ENCODE measurements at places on chromosomes 5 and 9.

DNA sequence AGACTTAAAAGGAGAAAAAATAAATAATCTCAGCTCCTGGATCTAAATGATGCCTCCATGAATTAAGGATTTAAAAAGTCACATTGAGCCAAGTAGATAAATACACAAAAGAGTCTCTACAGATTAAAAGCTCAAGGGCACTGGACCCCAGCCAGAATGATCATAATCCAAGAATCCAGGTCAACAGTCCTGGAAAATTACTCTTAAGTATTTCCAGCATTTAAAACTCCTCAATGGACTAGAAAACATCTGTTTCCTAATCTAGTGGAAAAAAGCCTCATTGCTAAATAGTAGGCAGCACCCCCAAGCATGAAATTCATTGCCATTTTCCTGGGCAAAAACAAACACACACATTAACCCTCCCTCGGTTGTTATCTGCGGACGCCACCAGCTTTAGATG, 96.8 kb downstream of the FRMD3 start:
- no peak for DNase-seq

DNA sequence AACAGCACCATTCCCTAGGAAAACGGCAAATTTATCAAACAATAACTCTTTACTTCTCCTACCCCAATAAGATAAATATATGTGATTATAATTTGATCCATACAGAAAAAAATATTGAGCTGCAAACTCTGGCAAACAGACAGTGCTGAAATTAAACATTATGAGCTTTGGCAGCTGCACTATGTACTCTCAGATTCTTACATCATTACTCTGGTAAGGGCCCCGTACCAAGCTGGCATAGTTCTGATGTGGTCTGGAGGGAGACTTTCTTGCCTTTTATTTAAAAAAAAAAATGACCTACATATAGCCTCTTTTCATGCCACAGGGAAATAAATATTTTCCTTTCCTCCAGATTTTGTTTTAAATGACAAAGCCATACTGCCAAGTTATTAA, 95.0 kb downstream of the NR6A1 start:
- DNase-seq, result no peak

DNA sequence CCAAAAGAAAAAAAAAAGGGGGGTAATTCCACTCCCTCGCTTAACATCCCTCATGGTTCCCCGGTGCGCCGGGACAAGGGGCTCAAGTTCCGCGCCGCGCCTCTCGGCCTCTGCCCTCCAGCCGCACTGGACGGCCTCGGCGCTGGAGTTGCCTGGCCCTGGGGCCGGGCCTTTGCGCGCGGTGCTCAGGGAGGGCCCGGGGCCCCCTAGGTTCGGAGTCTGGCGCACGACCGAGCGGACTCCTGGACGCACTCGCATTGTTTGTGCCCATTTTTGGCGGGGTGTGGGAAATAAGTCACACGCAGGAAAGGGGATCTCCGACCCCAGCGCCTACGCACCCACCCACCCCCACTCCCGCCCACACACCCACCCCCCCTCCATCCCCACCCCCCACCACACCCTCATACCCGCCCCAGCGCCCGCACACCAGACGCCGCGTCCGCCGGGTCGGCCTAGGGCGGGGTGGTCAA, 381 bp downstream of the MED22 start:
- no peak for DNase-seq

- DNase-seq, result no peak
Measured at GRCh38 chr5:133035224-133035623, 8.9 kb upstream of the ZCCHC10 start.

DNA sequence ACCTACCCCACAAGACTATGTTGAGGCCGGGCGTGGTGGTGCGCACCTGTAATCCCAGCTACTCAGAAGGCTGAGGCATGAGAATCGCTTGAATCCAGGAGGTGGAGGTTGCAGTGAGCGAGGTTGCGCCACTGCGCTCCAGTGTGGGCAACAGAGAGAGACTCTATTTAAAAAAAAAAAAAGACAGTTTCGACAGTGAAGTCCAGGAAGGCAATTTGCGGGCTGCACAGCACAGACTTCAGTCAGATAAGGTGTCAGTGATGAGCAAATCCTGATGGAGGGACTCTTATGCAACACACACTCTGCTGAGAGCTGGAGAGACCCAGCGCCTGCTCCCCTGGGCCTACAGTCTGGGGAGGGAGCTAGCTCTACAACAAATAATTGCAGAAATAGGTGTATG, 14.2 kb downstream of the CCNJL start:
- no peak for DNase-seq

DNA sequence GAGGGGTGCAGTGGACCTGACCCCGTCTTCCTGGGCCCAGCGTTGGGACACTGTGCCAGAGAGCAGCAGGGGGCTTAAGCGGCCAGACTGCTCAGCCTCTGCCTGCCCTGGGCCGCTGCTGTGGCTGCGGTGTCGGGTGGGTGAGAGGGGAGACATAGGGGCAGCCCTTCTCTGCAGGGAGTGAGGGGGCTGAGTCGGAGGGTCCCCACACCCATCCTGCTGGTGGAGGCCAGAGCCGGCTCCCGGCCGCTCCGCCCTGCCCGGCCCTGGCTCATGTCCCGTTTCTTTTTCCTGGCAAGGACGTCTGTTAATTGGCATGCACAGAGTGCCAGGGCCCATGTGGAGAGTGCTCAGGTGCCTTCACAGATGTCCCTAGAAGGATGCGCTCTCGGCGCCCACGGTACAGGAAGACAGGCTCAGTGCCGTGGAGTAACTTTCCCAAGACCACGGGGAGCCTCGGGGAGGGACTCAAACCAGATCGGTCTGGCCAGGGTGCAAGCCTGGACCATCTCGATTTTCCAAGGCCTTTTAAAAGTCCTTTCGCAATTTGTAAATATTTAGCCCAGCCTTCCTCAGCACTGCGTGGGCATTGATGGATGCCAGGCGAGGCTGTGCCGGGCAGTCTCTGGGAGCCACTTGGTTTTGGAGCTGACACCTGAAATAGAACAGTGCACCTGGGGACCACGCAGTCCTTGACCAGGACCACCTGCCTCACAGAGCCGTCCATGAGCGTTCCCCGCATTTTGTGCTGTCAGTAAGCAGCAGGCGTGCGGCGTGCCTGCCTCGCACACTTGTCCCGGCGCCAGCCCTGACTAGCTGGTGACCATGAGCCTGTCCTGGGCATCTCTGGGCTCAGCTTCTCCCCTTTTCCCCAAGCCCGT, 60.9 kb downstream of the RXRA start:
- no peak for DNase-seq

Measured in activated CD8-positive, alpha-beta memory T cell treated with anti-CD3 and anti-CD28 coated beads for 1 hour (primary cell).